ENCODE measurements at places on chromosomes 16 and 17.

- no peak for DNase-seq
Observed at GRCh38 chr16:27928542-27928941, 135.0 kb downstream of the GSG1L start.

DNA sequence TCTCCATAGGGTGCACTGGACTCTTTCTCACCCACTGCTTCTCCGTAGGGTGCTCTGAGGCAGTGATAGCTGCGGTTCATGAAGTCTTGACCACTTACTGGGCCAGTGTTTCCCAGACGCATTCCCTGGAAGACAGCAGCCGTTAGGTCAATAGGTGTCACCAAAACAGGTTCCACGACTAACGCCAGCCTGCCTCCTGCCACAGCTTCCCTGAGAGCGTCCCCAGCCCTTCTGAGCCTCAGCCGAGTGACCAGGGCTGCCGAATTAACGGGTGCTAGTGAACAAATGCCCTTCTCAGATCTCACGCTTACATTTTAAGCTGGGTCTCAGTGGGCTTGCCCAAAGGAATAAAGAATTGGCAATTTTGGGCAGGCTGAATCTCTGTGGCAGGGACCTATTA lies 188.7 kb upstream of the TNRC6C start:
- DNase-seq = no peak

- DNase-seq = no peak
Observed at GRCh38 chr17:16141685-16142084, 73.6 kb downstream of the NCOR1 start.

- no peak for DNase-seq
Observed at GRCh38 chr16:14378131-14378551, 251.9 kb downstream of the PARN start.

DNA sequence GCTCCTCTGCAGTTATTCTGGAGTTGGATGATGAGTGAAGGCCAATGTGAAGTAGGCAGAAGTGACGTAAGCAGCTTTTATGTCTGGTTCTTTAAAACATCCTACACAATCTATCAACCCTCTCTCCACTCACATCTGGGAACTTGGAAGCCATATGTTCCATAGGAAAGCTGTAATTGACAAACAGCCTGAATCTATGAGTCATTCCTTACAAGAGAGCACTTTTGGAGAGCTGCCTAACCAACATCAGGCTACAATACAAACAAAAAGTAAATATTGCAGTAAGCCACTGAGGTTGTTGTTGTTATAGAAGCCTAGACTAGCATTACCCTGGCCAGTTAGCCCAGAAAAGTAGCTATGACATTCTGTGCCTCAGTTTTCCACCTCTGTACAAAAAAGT lies 5.9 kb downstream of the CCL7 start:
- no peak for DNase-seq

- DNase-seq = no peak
Observed at GRCh38 chr16:50340578-50340977, 28.2 kb downstream of the BRD7 start.

DNA sequence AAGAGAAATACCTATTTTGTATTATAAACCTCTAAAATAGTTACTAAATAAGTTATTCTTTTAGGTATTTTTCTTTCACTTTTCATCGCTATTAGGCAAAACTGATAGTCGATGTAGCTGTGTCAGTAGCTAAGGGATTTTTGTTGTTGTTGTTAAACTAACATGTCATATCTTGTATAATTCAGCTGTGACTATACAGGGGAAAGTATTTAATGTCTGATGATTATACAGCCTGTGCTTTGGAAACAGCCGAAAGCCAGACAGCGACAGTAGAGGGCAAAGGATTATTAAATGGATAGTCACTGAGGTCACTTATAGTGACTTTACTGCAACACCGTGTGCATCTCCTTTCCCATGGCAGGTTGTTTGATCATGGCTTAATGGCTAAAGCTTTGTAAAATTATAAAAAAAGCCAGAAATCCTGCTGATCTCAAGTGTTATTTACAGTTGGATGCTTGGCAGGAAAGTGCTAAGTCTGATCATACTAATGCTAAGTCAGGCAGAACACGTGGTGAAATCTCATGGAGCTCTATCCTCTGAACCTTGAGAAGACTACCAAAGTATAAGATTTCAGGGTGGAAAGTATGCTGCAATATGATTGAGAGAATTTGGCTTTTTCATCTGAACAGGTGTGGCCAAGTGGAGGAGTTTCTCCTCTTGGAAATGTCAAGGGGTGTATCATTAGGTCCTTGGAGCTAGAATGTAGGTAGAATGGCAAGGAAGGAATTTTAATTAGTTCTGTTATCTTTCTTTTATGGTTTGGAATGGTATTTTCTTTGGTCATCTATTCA lies 88.4 kb downstream of the FTO start:
- no peak for DNase-seq

DNA sequence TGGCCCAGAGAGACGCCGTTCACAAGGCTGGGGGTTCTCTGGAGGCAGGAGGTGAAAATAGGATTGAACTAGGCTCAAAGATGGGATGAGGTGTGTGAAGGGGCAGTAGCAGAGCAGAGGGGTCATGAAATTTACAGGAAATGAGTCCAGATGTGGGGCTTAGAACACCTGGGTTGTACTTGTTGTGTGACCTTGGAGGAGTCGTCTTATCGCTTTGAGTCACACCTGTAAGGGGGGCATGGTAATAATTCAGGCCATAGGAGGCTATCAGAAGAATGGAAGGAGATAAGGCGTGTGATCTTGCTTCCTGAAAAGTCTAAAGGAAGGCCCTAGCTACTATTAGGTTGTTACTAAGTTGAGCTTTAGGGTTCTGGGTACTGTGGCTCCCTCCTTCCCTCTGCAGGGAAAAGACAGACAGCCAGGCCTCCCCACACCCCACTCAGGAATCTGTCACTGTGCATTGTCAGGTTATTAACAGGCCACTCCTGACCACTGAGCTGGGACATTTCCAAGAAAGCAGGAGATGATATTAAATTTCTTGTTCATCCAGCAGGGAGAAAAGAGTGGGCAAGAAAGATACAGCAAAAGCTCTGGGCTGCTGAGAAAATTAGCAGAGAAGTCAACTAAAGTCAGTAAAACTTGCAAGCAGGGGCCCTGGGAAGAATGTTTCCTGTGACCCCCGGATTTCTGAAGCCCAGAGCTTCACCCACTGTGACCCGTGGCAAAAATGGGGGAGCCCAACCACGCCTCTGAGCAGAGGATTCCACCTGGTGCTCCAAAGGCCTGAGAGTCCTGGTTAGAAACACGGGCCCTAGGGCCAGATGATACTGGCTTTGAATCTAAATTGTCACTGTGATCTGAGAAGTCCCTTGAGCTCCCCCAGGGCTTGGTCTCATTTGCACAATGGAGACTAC lies 6.0 kb upstream of the CDC42EP4 start:
- no peak for DNase-seq

DNA sequence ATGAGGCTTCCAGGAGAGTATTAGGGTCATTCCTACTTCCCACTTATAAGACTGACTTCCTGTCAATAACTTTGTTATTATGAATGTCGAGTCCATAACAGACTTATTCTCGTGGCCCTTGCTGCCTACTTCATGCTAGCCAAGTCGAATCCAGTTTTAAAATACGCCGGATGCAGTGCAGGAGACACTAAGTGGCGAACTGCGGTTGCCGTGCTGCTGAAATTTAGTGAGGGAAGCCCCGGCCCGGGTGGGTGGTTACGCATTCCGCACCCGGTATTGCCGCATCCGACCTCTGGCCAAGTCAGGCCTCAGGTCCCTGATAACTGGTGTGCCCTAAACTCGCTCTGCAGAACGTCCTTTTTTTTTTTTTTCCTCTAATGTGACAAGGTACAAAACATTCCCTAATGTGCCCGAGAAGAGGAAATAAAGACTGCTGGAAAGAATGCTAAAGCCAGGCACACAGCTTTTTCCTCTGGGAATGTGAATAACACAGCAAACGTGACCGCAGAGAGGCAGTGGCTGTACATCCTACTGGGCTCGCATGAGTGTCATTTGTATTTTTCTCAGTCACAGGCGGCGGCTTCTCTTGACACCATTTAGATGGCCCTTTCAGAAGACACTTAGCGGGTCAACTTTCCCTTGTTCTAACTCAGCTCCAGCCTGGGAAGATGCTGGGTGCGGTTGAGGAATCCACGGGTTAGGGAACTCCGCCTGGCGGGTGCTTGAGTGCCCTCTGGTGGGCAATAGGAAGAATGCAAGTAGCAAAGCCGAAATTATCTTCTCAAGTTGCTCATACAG lies 7.1 kb upstream of the AKTIP start:
- DNase-seq = no peak

- peak; percentile 82 for DNase-seq
Observed at GRCh38 chr17:68205251-68205807, 42.5 kb upstream of the AMZ2 start.

DNA sequence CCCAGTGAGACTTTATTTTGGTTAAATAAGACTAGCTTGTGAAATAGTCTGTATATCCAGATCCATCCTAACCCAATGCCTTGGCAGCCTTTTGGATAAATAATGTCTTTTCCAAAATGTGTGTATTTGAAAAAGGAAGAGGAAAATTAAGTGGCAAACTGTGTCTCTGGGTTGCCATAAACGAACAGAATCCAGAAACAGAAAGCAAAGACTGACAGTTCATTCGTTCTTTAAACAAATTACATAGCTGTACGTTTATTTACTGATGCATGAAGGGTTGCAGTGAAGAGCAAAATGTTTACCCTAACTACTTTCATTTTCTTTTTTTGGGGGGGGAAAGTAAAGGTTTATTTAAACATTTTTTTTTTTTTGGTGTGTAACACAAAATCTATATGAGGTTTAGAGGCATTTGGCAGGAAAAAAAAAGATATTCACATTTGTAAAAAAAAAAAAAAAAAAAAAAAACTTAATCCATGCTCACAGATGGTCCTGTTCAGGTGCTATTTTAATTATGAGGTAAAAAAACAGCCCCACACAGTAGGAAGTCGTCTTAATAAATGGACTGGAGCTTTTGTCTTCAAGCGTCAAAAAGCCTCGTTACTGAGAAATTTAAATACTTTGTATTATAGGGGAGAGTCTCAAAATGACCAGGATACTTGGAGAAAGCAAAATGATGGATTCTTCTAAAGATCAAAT lies 245.9 kb downstream of the FTO start:
- no peak for DNase-seq

- DNase-seq = no peak
Observed at GRCh38 chr16:768428-768827, 7.9 kb downstream of the MSLN start.

- no peak for DNase-seq
Observed at GRCh38 chr17:17564896-17565295, 26.6 kb downstream of the PEMT start.

- DNase-seq = no peak
Observed at GRCh38 chr17:35947156-35947585, 3.7 kb upstream of the LYZL6 start.

DNA sequence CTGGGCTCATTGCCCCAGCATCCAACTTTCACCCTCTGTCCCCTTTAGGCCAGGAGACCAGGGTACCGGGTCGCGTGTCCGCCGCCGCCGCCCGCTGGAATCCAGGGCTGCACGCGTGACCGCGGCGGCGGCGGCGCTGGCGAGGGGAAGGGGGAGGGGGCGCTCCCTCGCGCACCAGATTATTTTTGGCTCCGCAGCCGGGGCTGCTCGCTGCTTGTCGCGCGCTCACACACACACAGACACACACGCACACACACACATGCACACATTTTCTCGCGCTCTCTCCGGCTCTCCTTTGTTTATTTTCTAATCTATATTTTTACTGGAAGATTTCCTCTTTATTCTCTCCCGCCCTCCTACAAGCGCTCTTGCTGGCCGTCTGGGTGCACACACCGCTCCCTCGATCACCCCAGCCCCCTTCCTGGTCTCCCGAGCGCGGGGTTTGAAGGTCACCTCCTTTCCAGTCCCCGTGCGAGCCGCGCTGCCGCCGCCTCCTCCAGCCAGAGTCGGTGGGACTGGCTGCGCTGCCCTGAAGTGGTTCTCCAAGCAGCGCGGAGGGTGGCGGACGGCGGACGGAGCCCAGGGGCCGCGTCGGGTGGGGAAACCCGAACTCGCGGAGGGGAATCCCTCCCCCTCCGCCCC lies 921.4 kb upstream of the EEF2KMT start:
- no peak for DNase-seq

GRCh38 chr17:17702449-17703139 lies 21.3 kb downstream of the RAI1 start:
- DNase-seq = no peak

GRCh38 chr16:3754081-3754703 lies 36.9 kb upstream of the TRAP1 start:
- no peak for DNase-seq

GRCh38 chr16:66649636-66650205 lies 45.2 kb downstream of the CMTM3 start:
- no peak for DNase-seq

DNA sequence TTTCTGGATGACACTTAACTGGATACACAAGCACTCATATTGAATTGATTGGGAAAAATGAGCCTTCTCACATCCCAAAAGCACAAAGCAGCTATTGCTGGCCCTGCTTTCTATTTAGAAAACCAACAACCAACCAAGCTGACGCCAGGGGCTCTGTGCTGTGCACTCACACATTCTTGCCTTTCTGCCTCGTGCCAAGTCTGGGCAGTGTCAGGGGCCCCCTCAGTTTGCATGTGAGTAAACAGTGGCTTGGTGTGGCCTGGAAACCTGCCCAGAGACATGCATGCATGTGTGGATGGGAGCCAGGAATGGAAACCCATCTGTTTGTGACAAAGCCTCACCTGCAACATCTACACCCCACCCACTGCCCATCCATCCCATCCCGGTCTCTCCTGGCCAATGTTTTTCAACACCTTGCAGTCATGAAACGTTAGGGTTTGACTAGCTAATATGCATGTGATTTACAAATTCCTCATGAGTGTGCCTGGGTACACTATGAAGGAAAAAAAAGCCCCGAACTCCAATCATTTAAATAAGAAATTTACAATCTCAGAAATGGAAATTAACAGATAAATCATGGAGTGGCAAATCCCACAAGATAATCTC lies 20.4 kb downstream of the MIEF2 start:
- DNase-seq = no peak

GRCh38 chr17:7775051-7775450 lies 57.5 kb downstream of the DNAH2 start:
- no peak for DNase-seq

DNA sequence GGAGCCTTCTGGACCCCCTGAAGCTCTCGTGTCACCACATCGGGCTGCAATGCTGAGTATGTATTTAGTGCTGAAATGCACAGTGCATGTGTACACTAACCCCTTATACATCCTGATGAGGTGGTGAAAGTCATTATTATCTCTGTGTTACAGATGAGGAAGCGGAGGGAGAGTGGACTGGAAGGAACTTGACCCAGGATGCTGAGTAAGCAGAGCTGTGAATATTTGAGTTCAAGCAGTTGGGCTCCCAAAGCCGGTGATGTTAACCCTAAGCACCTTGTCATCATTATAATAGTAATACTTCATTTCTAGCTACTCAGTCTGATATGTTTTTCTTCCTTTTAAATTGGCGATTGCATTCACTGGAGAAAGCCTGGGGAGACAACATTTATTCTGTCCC lies 25.9 kb upstream of the NKD1 start:
- no peak for DNase-seq

GRCh38 chr17:20293501-20293900 lies 173.8 kb downstream of the LGALS9B start:
- no peak for DNase-seq

- DNase-seq = no peak
Observed at GRCh38 chr17:80475910-80476876, at the start of gene NPTX1. TSS of gene NPTX1 (minus strand) at chr17:80476607. CDS start at chr17:80476446, 161 bp downstream.
